D721Med (cell line): ENCODE measurements at places on chromosomes 1 and 21.

DNA sequence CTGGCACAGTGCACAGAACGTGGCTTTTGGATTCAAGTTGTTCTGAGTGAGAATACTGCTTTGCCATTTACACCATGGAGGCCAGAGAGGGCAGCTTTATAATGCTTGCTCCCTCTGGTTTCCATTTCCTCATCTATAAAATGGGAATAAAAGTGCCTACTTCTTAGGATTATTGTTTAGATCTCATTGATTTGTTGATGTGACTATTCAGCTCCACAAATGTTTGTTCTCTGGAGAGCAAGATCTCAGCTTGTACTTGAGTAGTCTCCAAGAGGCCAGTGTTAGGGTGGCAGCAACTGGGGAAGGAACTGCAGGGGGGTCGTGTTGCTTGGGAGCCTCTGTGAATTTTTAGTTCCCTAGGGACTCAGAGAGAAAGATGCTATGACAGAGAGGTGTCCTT is 55.2 kb downstream of the YARS1 start:
- no peak for DNase-seq

DNA sequence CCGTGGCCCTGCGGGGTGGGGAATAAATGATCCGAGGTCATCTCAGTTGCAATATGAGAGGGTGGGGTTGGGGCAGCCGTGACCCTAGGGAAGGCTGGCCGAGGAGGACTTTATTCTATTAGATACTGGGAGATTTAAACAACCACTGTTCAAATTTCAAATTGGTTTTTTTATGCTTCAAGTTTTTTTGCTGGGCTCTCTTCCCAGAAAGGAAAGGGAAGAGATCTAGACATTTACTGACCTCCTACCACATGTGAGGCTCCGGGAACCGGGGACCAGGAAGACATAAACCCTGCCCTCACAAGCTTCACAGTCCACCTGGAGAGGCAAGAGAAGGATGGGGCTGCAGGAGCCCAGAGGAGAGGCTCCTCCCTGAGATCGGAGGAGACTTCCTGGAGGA is 207.3 kb downstream of the FOXD2 start:
- no peak for DNase-seq

DNA sequence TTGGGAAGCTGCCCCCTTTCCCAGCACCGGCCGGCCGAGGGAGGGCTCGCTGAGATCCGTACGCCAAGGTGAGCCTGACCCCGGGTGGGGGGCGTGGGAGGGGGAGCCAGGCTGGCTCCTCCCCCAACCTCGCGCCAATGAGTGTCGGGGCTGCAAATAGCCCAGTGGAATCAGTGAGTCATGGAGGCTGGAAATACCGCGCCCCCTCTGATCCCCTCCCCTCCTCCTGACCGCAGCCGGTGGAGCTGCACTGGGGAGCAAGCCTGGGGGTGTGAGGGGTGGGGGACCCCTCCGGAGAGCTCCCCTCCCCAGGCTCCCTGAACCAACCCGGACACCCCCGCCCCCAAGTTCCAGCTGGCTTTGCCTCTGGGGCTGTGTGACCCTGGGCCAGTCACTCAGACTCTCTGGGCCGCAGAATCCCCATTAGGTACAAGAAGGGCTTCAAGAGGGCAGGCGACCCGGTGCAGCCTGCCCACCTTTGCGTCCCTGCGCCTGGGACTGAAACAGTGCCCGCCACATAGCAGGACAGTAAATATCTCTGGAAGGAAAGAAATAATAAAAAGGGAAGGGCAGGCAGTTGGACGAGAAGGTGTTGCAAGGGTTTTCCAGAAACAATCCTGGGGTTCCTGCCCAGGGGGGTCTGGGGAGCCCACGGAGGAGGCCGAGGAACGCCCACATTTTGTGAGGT is 4.5 kb downstream of the HSPB7 start:
- no peak for DNase-seq

- DNase-seq: no peak
These were observed 131.6 kb downstream of the LHX8 start for GRCh38 chr1:75265792-75266191.

DNA sequence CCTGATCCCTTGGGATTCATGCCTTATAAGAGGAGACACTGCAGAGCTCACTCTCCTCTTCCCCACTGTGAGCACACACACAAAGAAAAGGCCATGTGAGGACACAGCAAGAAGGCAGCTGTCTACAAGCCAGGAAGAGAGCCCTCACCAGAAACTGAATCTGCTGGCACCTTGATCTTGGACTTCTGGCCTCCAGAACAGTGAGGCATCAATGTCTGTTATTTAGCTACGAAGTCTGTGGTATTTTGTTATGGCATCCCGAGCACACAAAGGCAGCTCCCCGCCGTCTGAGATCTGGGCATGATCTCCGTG is 47.1 kb upstream of the RPL11 start:
- DNase-seq: no peak

DNA sequence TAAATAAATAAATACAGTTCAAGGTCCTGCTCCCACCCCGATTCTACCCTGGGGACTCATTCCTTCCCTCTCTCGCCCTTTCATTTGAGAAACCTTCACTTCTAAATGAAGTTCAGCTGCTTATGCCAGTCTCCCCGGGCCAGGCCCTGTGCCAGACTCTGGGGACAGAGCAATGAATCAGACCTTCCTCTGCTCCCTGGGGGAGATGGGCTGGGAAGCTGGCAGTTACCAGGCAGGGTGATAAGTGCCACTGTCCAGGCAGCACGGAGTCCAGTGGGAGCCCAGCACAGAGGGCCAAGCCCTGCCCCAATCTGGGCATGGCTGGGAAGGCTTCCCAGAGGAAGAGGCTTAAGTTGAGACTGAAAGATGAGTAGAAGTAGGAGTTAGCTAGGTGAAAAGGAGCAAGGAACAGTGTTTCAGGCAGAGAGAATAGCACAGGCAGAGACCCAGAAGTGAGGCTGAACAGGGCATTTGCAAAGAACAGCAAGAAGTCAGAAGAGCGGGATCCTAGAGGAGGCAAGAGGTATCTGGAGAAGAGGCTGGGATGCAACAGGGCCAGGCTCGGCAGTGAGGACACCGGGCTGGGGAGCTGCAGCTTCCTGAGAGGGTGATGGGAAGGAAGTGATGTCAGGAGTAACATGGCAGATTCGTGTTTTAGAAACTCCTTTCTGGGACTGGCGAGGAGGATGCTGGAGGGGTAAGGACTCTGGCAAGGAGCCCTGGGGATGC is 13.5 kb downstream of the KCNQ4 start:
- DNase-seq: no peak

- DNase-seq: no peak
These were observed 73.3 kb downstream of the MDM4 start for GRCh38 chr1:204589409-204590038.

- DNase-seq: no peak
These were observed 346.1 kb downstream of the SIPA1L2 start for GRCh38 chr1:232283864-232284263.

- no peak for DNase-seq
These were observed 95.9 kb downstream of the PLD5 start for GRCh38 chr1:242428399-242429190.

- DNase-seq: no peak
These were observed 22.3 kb upstream of the TMEM222 start for GRCh38 chr1:27299385-27300271.

DNA sequence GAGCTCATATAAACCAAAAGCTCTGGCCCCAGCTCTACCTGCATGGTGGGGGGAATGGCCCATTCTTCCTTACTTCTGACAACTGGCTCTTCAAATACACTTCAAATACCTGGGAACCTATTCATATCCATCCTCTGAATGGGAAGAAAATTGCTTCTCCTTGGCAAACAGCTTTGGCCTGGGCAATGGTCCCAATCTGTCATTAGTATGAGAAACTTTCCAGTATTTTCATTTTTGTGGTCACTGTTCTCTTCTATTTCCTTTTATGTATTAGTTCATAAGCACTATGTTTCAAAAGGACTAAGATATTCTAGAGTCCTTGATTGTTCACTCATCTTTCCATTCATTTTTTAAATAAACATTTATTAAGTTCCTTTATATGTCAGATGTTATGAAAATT is 5.2 kb upstream of the HSD3B2 start:
- DNase-seq: no peak

DNA sequence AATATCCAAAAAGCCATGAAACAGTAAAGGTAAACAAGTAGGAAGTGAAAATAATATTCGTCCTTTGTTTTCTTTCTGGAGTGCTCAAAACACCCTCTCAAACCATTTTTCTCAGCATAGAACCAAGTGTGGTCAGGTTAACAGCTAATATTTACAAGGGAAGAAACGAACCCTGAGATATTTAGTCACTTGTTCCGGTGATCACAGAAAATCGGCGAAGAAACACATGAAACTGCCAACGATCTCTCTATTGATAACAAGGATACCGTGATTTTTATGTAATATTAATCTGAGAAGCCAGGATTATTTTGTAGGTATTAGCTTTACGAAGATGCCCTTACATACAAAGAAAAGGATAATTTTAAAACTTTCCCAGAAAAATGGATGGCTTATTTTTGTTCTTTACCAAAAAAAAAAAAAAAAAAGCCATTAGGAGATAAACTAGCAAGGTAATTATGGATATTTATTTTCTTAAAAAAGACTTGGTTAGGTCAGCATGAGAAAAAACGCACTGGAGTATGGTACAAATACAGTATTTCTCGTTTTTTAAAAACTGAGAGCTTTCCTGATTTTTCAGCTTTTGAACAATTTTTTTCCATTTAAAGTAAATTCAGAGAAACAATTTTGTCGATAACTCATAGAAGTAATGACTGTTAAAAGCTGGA is 107.3 kb upstream of the HNRNPU start:
- no peak for DNase-seq

DNA sequence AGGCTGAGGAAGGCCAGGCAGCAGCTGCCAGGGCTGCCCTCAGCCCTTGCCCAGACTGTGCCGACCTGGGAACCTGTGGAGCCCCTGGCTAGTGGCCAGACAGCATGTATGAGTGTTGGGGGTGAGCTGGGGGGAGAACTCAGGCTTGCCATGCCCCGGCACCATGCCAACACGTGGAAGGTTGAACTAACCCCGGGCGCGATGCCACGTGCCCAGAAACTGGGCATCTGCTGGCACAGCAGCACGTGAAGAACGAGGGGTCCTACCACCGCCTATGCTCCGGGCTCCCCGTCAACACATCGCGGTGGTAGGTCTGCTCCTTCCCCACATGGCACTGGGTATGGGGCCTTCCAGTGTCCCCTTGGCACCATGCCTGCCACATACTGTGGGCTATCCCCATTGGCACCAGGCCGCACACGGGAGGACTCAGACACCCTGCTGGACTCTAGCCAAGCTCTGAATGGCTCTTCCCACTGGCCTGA is 68.7 kb downstream of the CASZ1 start:
- no peak for DNase-seq
